NCI-H345 (cell line): ENCODE measurements at places on chromosomes 2 and 18.
A peak's percentile ranks its signal among the peaks of the same experiment; 100 is the strongest.

GRCh38 chr18:3983351-3983969, 471.6 kb downstream of the DLGAP1 start:
- DNase-seq, result no peak

- no peak for DNase-seq
Observed at GRCh38 chr2:25339211-25339674, 2.5 kb downstream of the DNMT3A start.

GRCh38 chr18:58583569-58583968, 45.3 kb downstream of the ALPK2 start:
- DNase-seq, result no peak

DNA sequence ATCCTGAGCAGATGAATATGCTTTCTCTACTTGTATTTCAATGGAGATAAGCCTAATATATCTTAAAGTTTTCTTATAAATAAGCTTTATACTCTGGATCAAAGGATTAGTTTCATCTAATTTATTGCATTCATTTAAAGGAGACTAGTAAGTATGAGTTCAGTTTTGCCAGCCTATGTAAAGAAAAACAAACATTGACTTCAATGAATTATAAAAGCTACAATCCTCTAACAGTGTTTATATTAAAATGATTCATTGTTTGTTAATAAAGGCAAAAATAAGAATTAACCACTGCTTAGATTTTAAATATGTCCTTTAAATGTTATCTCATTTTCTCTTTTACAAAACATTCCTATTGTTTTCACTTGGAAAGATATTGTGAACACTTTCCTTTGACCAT, 566.0 kb downstream of the EPHA4 start:
- no peak for DNase-seq

DNA sequence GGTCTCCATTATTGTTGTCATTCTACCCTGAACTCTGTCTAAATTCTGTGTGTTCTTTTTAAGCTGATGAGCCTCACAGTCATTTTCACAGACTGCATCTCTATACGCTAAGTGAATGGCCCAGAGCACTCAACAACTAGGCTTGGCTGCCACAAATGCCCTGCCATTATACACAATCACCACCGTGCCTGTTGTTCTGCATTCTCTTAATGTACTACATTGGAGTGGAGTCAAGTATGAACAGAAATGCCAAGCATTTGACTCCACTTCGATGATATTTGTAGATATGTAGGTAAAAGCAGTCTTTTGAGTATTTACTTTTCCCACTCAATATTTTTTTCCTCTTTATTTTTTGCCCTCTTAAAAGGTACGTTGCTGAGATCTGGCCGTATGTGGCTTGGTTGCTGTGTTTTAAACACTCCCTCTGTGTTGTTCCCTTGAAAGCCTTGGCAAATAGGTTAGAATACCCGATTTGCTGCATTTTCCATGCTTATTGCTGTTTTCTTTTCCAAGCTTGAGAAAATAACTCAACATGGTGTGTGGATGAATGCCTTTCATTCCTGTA, 36.2 kb upstream of the TMEFF2 start:
- DNase-seq, result peak; percentile 63

GRCh38 chr2:165794536-165794928, 485 bp upstream of the GALNT3 start:
- peak; percentile 55 for DNase-seq

GRCh38 chr18:36561046-36561445, 263.5 kb downstream of the FHOD3 start:
- DNase-seq, result no peak

DNA sequence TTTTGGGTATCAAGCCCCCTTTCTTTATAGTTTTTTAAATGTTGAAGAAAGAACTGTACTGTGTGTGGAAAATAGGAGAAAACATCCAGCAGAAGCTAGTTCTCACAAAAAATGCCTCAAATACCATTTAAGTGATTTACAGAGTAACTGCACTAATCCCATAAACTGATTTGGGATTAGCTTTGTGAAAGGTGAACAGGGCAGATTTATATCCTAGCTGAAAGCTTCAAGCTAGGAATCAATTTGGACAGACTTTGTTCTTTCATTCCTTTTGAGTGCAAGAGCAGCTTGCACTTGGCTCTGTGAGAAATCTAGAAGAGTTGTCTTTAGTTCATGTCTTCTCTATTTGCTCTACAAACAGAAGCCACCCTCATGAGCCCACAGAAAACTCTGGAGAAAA, 183.9 kb upstream of the VRK2 start:
- DNase-seq, result no peak
